ENCODE measurements at places on chromosomes 11 and 22. TPM values are rescaled to one million over a fixed set of nuclear protein-coding genes. Genes with fewer than 3 reads are reported as not detected.

Gene ANAPC15
- 67.4 TPM for total RNA-seq

DNA sequence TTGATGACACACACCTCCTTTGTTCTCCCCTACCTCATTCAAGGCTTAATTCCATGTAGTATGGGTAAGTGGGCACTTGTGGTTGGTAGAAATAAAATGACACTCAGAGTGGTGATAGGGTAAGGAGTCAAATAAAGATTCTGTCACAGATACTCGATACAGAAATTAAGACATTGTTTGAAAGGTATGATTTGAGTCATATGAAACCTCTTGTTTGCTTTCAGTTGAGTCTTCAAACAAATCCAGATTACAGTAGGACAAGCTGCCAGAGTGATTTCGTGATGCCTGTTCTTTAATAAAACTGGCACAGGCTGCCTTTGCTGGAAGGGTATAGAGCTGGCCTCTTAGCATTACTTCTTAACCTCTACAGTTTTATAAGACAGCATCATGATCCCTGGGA lies 182.4 kb downstream of the SPON1 start:
- DNase-seq = no peak

GRCh38 chr11:36431429-36432092 lies 78.5 kb downstream of the TRAF6 start:
- peak; percentile 72 for DNase-seq

GRCh38 chr22:50683086-50683993 lies 10.7 kb downstream of the SHANK3 start:
- DNase-seq = no peak

Gene SLCO2B1
- total RNA-seq = not detected

- DNase-seq = no peak
Observed at GRCh38 chr22:28742562-28742962, 723 bp downstream of the HSCB start.

GRCh38 chr11:102214623-102215022 lies 102.7 kb upstream of the BIRC3 start:
- DNase-seq = no peak

Gene SLC22A24
- not detected for total RNA-seq

Gene DERL3
- 7.6 TPM for total RNA-seq

- peak; percentile 54 for DNase-seq
Observed at GRCh38 chr11:112219476-112220232, 6.6 kb upstream of the PTS start.

Gene LRP4
- total RNA-seq = 0.45 TPM

Gene MAML2
- 12.5 TPM for total RNA-seq

Gene MS4A4A
- total RNA-seq = not detected

DNA sequence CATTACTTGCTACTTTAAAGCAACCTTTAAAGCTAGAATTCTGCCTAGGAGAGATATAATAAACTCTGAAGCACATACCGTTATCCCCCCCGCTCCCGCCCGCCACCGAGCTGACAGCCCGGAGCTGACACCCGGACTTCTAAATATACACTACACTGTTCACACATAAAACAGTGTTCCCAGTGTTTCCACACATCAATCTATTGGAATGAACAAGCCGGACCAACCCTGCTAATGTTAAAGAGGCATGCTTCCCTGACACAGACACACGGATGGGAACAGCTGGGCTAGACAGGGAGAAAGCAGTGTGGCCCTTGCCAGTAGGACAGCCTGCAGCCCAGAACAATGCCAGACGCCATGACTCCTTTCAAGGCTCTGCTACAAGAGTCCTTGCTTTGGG lies 108.4 kb upstream of the CSNK2A3 start:
- no peak for DNase-seq

DNA sequence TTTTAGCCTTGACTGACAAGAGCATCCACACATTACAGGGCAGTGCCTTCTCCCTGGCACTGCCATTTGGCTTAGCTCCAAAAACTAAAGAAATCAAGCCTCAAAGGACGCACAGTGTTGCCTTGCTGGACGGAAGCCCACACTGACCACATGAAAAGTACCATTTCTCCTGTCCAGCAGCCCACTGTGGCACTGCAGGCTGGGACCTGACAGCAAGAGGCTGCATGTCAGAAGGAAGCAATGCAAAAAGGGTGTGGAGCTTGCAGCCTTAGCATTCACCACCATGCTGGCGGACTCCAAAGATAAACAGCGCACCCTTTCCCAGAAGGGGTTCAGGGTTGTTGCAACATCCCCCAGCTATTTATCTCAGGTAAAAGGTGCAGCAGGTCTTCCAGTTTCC lies 109.3 kb upstream of the BMAL1 start:
- no peak for DNase-seq
